Left kidney (tissue), 8 donors: ENCODE measurements at places on chromosomes 12 and 14.
A peak's percentile ranks its signal among the peaks of the same experiment; 100 is the strongest.

DNA sequence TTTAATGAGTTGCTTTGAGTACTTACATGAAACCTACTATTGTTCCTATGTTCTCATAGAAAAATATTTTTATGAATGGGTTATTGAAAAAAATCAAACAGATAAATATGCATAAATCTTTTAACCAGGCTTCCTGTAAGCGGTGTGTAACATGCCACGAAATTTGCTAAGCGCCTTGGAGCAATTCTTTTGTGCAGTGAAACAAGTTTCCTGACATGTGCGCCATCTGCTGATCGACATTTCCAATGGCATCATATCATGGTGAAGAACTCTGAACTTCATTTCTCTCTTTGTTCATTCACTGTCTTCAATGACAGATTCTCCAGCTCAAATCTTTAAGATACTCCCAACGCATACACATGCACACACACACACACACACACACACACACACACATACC lies 145.6 kb upstream of the NAV3 start:
- DNase-seq: peak; percentile 69

GRCh38 chr12:75657831-75658230 lies 146.4 kb upstream of the KRR1 start:
- DNase-seq: no peak

- no peak for DNase-seq
Measured at GRCh38 chr12:7797698-7798398, 8.6 kb downstream of the NANOG start.

GRCh38 chr14:64823305-64823861 lies 56.3 kb downstream of the SPTB start:
- no peak for DNase-seq
